ENCODE measurements at places on chromosomes 3 and 15. TPM values are rescaled to one million over a fixed set of nuclear protein-coding genes. Genes with fewer than 3 reads are reported as not detected.

DNA sequence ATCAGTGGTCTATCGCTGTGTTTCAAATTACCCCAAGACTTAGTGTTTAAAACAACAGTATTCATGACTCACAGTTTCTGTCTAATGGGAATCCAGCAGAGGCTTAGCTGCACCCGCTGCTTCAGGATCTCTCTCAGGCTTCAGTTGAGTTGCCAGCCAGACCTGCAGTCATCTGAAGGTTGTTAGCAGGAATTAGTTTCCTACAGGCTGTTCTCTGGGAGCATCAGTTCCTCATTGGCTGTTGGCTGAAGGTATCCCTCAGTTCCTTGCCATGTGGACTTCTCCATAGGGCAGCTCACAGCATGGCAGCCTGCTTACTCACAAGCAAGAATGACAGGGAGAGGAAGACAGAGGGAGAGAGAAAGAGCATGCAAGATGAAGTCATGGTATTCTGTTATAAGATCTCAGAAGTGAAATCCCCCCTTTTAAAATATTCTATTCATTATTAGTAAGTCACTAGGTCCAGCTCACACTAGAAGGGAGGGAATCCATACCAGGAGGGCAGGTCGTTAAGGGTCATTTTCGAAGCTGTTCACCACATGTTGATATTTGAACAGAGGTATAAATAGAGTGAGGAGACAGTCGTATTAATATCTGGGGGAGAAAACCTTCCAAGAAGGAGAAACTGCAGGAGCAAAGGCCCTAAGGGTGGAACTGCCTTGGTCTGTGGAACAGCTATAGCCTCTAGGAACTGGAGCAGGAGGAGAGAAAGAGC is 473.9 kb upstream of the PPP2R3A start:
- DNase-seq, result no peak

PAQR5 gene
- 5.5 TPM for polyA plus RNA-seq

IL12A gene
- polyA plus RNA-seq, result 1.6 TPM

GRCh38 chr15:90401495-90401894 is 13.5 kb downstream of the IQGAP1 start:
- DNase-seq, result no peak

GALNT15 gene
- polyA plus RNA-seq, result 9.9 TPM

IQCH gene
- 1.8 TPM for polyA plus RNA-seq

- DNase-seq, result no peak
These were observed 1353.5 kb downstream of the ROBO1 start for GRCh38 chr3:78414261-78414660.

DNA sequence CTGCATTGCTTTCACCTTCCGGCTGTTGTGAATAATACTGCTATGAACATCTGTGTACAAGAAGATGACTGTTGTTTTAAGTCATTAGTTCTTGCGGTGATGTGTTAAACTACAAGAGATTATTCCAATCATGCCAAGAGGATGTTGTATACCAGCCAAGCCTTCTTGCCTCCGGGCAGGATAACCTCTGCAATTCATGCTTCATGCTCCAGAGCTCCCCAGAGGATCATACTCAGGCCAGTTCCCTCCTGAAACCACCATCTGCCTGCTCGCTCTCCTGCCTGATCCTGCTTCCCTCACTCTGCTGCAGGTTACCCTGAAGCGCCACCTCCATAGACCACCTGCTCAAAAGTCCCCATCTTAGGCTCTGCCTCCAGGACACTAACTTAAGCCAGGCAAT is 187.1 kb upstream of the PROK2 start:
- peak; percentile 66 for DNase-seq

KBTBD12 gene
- not detected for polyA plus RNA-seq
